ENCODE measurements at places on chromosomes 5 and 9.

DNA sequence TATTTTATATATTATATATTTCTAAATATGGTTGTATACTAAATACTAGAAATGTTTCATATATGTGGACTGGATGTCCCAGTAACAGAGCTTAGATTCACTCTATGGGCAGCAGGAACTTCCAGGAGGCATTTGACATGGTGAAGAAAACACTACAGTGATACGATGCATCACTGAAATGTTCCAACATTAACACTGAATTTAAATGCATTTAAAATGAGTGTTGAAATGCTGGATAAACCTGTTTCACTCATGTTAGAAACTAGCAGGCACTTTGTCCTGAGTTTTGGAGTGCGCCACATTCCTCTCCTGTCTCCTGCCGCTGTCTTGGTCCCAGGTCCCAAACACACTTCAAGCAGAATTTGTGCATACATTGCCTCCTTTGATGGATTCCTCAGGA is 237.8 kb upstream of the NFIL3 start:
- no peak for DNase-seq

DNA sequence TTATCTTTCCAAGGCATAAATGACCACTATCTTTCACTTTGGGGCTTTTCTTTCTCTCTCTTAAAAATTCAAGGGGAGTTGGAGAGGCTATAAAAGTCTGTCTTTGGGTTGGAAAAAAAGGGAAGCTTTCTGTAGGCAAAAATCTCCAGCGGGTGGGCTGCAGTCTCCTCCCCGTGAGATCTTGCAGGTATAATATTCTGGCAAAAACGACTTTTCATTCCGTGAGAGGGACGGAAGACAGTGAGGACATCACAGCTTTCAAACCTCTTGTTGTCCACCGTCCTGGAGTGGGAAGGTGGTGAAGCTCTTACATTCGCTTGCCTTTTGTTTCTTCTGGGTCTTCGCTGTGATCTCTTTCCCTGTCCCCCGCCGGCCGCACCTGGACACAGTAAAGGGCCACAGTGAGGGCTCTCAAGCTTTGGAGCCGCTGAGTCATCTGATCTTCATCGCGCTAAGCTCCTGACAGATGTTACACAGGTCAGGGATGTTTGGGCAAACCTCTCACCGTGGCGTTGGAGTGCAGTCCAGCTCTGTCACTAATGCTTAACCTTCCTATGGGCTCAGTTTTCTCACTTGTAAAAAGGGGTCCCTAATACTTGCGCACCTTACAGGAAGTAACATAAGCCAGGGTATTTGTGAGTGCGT is 61.9 kb upstream of the MEGF10 start:
- DNase-seq: no peak

DNA sequence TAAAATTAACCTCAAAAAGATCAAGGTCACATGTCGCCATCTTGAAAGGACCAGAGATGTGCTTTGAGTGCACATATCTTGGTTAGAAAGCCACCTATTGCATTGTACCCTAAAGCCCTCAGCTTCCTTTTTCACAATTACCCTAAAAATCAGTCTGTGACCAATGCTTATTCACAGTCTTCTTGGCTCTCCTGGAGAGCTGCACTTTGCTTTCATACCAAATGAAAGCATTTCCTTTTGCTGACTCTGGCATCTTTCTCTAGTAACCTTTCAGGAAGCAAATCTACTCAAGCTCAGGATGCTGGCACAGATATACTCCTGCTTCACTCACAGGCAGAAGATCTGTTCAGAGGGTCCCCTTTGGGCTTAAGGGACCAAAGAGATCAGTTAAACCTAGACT is 160.7 kb upstream of the PUM3 start:
- DNase-seq: no peak

- no peak for DNase-seq
Measured at GRCh38 chr9:134650431-134651190, 9.0 kb downstream of the COL5A1 start.

- DNase-seq: no peak
Measured at GRCh38 chr5:180739271-180739670, 587 bp downstream of the OR2Y1 start.

- DNase-seq: no peak
Measured at GRCh38 chr5:43357067-43357466, 43.9 kb upstream of the HMGCS1 start.

DNA sequence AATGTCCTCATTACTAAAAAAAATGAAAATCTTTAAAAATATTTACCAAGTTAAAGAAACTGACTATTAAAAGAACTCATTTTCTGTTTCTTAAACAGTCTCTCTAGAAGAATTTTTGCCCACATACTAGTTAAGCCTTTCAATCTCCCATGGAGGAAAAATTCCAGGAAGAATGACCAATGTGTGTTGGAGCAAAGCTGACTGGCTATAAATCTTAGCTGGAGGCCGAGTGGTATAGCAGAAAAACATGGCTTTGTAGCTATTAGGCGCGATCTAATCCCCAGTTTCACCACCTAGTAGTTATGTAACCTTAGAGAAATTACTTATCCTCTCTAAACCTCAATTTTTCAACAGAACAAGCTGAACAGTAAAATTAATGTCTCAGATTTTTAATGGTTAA is 135.5 kb upstream of the PRLR start:
- DNase-seq: no peak

GRCh38 chr5:96569770-96570169 is 92.4 kb upstream of the CAST start:
- DNase-seq: no peak

DNA sequence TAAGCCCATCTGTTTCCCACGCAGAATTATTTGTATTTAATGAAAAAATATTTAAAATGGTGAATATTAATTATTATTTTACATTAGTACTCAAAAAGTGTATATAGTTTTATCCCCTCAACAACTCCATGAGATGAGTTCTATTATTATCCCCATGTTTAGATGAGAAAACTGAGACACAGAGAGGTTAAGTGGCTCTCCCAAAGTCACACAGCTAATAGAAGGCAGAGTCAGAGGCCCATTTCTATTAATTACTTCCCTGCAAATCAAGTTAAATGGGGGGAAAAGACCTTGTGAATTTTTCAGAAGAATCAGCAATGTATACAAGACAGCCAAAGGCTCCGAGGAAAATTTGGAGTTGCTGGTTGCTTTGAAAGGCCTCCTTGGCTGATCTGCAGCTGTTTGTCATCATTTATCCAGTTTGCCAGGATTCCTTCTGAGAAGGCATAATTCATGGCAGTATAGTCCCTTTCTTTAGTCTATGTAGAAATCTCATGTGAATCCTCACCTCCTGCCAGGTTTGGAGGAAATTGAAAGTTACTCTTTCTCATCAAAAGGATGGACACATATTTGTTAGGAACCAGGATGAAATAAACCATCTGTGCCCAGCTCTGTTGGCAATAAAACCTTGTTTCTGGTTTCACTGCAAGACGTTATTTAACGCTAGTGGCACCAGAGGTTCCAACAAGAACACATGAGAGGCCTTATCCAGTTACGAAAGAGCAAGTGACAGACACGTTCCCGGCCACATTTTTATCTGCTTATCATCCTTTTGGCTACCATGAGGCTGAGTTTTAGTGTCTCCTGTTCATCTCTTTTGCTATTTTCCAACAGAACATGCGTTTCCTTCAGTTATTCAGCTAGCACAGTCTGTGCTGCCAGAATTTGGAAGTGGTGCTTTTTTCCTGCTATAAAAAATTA is 621 bp downstream of the FYB1 start:
- DNase-seq: no peak

- DNase-seq: no peak
Measured at GRCh38 chr5:113218906-113219517, 215.8 kb downstream of the TSSK1B start.

GRCh38 chr5:1552521-1553255 is 28.9 kb upstream of the LPCAT1 start:
- DNase-seq: peak; percentile 98

- DNase-seq: peak; percentile 57
Measured at GRCh38 chr5:43039471-43040286, 440 bp downstream of the ANXA2R start.

Data from pons (tissue), 1 donor.